GM19239 (cell line): ENCODE measurements at places on chromosomes 6 and 20.
A peak's percentile ranks its signal among the peaks of the same experiment; 100 is the strongest.

DNA sequence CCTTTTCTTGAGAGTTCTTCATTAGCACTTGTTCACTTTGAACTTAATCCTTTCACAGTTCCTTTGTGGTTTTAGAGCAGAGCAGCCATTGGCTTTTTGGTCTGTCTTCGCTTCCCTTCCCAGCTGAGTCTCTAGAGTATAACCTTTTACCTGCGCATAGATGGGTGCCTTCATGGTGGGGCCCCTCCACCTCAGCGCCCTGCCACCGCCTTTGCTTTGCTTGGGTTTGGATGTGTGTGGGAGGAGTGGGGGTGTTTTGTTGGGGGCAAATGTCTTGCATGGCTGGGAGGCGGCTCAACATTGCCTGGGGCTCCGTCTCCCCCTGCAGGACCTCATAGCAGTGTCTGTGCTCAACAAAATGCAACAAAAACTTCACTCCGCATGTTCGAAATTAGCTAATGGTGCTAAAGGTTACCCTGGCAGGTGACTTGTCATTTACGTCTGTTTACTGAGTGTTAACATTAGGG lies 11.9 kb downstream of the PYGB start:
- DNase-seq, result no peak

DNA sequence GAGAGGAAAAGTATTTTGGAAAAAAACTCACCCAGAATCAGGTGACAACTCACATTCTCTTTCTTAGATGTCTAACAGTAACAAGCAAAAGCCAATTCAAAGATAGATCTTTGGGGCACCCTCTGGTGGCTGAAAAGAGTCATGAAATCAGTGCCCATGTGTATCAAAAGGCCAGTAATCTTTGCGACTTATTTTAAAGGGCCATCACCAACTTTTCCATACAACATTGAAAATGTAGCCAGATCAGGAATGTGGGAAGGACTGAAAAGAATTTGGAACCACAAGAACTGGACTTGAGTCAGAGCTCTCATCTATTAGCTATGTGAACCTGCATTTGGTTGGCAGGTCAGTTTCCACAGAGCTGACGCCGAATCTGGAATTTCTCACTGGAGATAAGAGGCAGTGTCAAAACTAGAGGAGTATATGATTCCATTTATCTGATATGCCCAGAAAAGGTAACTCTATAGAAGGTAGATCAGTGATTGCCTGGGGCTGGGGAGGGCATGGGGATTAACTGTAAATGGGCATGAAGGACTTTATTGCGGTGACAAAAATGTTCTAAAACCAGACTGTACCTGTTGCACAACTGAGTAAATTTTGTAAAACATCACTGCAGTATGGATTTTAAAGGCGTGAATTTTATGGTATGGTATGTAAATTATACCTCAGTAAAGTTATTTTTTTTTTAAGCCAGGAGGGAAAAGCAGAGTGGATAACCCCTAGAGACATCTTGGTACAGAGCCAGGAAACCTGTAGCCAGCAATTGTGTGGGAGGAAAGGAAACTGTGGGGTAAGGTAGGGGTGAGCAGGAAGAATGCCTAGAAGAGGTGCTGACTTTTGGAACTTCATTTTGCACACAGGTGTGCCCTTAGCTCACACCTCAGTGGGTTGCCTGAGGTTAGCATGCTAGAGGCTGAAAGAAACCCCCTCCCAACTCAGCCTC lies 117.1 kb upstream of the ASF1A start:
- DNase-seq, result peak; percentile 46

- DNase-seq, result no peak
Measured at GRCh38 chr20:8116067-8116811, 15.8 kb upstream of the PLCB1 start.

- DNase-seq, result no peak
Measured at GRCh38 chr20:47230811-47231256, 125.7 kb downstream of the ZMYND8 start.

- DNase-seq, result no peak
Measured at GRCh38 chr6:131952886-131953509, 1.8 kb upstream of the CCN2 start.

- DNase-seq, result no peak
Measured at GRCh38 chr6:14597090-14597489, 479.5 kb downstream of the CD83 start.
